ENCODE measurements at places on chromosomes 13 and 19. TPM values are rescaled to one million over a fixed set of nuclear protein-coding genes. Genes with fewer than 3 reads are reported as not detected.

TSSK6 gene
- 2.5 TPM for total RNA-seq

ZNF790 gene
- 3.4 TPM for total RNA-seq

LHB gene
- total RNA-seq, result not detected

PRR36 gene
- total RNA-seq, result 0.58 TPM
